ENCODE measurements at places on chromosomes 4 and X.

GRCh38 chrX:123878252-123878721, 18.4 kb downstream of the XIAP start:
- peak; percentile 62 for DNase-seq

- DNase-seq = no peak
Observed at GRCh38 chr4:7736436-7737267, 203.0 kb downstream of the AFAP1 start.

GRCh38 chr4:2689825-2690700, 66.1 kb downstream of the TNIP2 start:
- no peak for DNase-seq

DNA sequence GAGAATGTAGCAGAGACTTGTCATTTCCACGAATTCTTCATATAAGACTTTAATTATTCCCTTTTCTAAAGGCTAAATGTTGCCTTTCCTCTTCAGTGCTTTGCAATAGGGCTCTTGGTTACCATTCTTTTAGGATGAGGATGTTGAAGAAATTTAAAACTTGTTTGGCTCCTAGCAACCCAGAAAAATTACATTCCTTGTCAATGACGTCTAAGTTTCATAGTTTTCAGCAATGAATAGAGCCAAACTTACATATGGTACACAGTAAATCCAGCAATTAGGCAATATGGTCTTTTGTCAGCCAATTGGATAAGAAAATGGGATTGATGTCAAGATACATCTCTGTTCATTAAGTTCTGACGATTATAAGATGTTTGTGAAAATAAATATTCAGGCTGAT, 1639.6 kb upstream of the PCDH10 start:
- no peak for DNase-seq

DNA sequence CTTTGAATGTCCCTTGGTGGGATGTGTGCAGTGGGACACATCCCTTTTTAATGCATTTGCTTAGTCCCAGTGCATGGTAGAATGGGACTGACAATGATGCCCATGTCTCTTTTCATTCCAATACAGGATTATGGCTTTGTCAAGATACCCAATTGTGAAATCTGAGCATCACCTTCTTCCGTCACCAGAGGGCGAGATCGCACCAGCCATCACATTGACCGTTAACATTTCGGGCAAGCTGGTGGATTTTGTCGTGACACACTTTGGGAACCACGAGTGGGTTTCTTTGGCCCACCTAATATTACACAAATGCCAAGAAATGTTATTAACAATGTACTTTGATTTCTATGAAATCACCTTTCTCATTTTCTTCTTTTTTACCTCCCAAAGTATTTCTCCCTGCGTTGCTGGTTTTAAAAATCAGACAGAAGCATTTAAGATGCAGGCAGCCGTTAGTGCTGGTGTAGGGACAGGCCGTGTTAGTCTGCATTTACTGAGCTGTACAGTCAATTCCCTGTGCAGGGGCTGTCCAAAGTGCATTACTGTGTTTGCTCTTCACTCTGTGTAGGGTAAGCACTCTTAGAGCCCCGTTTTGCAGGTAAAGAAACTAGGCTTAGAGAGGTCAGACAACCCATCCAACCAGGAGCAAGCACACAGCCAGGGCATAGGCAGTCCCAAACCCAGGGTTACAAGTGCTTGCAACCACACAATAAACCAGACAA, 46.5 kb downstream of the CWH43 start:
- no peak for DNase-seq

- DNase-seq = peak; percentile 73
Observed at GRCh38 chrX:41559235-41560052, 112.3 kb downstream of the NYX start.

- DNase-seq = peak; percentile 56
Observed at GRCh38 chrX:155048977-155049619, 21.8 kb downstream of the CMC4 start.

- DNase-seq = peak; percentile 84
Observed at GRCh38 chrX:12447448-12448064, 309.3 kb downstream of the FRMPD4 start.

- no peak for DNase-seq
Observed at GRCh38 chr4:133584714-133585113, 435.6 kb downstream of the PCDH10 start.

DNA sequence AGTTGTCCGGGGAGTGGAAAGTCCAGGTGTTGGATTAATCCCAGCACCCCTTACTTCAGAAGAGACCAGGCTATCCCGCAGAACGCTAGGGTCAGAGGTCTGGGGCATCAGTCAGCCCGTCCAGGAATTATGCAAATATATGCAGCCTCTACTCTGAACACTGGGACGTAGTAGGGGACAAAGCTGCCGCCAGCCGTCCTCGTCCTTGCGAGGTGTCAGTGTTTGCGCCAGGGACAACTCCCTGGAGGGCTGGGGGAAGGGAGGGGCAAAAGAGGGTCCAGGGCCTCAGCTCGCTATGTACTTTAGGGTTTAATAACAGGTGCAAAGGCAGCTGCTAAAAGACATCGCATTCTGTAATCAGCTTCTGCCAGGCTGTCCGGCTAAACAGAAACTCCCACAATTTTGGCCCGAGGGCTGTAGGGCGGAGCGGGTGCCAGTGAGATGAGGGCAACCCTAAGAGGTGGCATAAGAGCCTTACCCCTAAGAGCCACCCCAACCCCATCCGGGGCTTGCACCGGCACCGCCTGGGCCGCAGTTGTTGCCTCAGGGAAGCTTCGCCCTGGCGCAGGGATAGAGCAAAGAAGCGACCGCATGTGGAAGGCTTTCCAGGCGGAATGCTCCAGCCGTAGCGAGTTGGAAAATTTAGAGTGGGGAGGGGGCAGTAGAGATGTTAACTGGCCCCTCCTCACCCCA, 8.4 kb downstream of the HAND2 start:
- DNase-seq = peak; percentile 50

DNA sequence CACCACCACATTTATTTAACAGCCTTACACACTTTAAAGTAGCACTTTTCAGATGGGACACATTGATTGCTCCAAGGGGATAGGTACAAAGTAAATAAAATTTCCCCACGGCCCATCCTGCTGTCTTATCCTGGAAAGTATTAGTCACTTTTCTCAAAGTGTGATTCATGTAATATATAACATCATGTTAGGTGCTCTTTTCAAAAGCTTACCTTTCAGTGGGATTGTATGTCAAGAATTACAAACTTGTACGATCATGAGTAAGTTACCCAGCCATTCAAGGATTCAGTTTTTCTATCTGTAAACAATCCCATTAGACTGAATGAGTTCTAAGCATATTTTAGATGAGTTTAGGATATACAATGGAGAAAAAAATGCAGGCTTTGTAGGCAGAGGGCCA, 876.6 kb upstream of the GRID2 start:
- no peak for DNase-seq

DNA sequence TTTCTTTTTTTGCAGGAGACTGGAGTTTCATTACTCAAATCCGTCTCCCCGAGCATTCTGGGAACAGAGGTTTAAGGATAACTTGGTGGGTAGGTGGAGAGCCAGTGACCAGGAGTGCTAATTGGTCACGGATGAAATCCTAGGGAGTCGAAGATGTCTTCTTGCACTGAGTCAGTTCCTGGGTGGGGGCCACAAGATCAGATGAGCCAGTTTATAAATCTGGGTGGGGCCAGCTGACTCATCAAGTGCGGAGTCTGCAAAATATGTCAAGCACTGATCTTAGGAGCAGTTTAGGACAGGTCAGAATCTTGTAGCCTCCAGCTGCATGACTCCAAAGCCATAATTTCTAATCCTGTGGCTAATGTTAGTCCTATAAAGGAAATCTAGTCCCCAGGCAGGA, 741.3 kb downstream of the PCDH7 start:
- peak; percentile 1 for DNase-seq

- peak; percentile 49 for DNase-seq
Observed at GRCh38 chr4:47839259-47839658, 1.4 kb upstream of the CORIN start.

GRCh38 chr4:183303301-183303700, 16.8 kb downstream of the CLDN22 start:
- no peak for DNase-seq

DNA sequence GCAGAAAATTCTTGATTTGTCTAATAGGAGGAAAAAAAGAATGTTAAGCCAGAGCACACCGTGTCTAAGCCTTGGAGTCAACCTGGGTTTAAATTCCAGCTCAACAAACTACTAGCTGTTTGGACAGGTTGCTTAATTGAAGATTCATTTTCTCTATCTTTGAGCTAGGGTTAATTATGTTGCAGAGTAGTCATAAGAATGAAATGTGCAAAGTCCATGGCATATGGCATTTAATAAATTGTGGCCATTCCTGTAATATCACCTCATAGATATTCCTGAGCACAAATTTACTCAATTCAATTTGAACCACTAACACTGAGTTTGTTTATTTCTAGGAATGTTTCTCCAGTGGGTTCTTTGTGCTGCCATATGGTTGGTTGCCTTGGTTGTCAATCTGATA, 4.6 kb downstream of the TMEM144 start:
- DNase-seq = no peak

GRCh38 chrX:135484641-135485289, 35.7 kb upstream of the INTS6L start:
- DNase-seq = peak; percentile 45

DNA sequence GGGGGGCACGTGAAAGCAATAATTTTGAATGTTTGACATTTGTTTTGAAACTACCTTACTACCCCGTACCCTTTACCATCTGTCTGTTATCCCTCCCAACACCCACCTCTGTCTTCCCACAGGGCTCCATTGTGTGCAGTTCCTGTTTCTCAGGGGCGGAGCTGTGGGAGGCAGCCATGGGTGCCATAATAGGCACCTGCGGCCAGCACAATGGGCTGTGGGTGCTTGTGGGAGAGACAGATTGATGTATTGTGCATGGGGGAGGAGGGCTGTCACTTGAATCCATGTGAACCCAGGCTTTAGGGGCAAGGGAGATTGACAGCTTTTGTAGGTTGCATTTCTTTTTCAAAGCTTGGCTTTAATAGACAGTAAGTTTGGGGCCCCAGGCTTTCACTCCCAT, 122.6 kb upstream of the CXorf66 start:
- no peak for DNase-seq

- peak; percentile 70 for DNase-seq
Observed at GRCh38 chr4:176791591-176792325, 964 bp downstream of the VEGFC start.

DNA sequence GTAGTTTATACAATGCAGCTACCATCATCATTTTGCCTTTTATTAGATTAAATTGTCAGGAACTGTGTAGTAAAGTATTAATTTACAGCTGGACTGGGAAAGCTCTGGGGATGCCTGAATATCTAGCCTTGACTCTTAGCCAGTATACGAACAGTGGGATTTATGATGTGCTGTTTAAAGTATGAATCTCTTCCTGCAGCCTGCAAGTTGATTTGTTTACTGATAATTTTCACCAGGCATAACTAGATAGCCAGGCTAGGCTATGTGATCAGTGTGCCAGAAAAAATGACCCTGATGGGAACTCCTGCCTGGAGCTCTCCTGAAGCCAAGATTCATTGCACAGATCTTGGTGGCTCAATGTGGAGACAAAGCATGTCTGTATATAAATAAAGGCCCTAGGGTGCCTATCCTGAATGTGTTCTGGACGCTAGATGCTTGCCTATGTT, 119.2 kb downstream of the SCLT1 start:
- DNase-seq = peak; percentile 36

DNA sequence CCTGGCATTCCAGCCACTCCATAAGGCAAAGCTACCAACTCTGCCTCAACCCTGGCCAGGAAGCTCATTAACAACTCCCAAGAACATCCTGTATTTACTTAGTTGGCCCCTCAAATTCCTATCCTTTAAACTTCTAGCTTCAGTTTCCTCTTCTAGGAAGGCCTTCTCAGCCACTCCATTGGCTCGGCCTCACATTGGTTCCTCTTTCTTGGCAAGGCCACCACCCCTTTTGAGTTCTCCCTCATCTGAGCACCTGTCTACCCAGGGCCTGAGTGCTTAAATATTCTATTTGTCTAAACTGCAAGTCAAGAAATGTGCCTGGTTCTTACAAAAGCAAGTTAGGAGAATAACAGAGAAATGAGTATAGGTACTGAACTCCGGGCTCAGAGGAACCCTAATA, 10.0 kb downstream of the SMC1A start:
- DNase-seq = no peak

DNA sequence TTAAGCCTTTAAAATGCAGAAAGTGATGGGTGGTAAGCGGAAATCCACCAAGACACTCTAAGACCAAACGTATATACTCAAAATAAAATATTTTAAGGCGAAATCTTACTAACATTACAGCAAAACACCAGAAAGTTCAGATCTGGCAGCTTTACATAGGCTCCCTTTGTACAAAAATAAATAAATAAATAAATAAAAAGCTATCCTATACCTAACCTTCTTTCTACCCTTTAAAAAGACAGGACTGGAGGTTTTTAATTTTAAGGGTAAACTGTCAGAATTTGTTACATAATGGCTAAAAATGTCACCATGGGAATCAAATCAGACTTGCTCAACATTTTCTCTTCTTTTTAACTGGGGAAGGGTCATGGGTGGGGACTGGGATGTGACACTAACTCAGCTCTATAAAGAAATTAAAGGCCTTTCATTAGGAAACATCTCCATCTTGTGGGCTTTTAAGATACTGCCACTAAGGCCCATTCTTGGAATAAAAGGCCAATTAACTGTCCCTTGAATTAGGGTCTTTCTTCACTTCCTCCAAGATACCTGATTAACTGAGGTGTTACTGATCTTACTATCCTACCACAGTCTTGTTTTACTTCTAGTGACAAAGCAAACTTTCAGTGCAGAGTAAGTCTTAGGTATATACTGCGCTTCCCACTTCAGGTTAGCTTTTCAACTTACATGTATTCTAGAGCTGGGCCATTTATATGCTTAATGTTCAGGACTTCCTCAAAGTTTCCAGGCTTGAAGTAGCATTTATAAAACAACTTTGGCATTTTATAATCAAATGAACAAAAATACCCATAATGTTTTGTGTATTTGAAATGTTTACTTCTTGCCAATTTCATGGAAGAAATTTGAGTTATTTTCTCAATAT, 13.3 kb downstream of the HNRNPD start:
- peak; percentile 70 for DNase-seq

DNA sequence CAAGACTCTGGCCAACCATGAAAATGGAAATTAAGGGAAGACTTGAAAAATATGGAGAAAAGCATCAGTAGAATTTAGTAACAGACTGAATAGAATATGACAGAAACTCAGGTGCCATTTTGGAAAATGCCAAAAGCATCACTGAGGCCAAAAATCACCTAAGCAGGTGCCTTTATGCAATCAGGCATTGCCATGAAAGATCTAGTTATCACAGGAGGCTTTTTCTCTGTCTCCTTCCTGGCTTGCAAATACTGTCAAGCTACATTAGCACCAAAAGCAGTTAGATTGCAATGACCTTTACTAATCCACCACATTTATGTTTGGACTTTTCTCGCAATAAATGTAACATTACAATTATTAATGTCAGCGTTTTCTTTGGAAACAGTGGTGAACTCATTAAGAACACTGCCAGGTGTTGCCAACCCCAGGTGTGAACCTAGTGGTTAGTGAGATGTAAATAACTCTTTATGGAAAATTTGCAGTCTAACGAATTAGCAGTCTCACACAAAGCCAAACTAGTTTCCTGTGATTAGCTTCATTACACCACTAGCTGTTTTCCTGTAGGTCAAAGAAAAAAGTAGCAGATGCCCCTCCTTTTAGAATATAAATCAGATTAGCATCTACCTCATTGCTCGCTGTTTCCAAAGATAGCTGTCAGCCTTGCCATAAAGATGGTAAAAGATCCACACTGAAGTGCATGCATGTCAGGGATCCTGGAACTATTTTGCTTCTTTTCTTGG, 1568.4 kb upstream of the TENM3 start:
- DNase-seq = no peak
